CD4-positive, alpha-beta T cell treated with Interleukin-10 for 1 hour (primary cell): ENCODE measurements at places on chromosomes 1 and 21.

DNA sequence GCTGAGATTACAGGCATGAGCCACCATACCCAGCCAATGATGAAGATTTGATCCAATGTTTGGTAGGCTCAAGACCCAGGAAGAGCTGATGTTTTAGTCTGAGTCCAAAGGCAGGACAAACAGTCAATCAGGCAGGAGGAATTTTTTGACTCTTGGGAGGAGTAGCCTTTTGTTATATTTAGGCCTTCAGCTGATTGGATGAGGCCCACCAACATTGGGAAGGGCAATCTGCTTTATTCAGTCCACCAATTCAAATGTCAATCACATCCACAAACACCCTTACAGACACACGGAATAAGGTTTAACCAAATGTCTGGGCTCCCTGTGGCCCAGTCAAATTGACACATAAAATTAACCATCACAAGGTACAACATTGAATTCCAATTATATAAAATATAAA, 61.9 kb upstream of the COX20 start:
- DNase-seq = no peak

DNA sequence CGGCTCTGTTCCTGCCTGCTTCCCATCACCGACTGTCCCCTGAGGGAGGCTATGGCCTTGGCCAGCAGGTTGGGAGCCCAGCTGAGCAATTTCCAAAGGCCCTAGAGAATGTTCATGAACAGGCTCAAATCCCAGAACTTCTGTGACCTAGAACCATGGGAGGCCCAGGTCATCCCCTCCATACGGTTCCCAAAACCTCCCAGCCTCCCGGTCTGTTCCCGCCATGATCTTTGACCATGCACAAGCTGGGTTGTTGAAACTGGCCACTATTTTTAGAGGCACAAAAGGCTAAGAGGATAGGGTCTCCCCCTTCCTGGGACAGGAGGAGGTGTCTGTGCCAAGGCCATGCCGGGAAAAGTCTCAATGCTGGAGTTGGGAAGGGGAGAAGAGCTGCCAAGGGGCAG, 27.5 kb downstream of the EPHA2 start:
- DNase-seq = no peak

DNA sequence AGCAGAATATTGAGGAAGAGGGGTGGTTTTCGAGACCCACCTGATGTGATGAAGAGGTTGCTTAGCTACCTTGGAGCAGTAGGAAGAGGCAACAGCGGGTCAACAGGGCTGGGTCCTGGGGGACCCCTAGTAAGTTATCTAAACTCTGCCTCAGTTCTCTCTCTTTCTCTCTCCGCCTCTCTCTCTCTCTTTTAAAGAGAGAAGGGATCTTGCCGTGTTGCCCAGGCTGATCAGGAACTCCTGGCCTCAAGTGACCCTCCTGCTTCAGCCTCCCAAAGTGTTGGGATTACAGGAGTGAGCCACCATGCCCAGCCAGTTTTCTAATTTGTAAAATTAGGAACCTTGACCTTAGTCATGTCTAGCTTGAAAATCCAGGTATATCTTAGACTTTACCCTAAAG, 77.9 kb downstream of the C1orf21 start:
- no peak for DNase-seq

- no peak for DNase-seq
Observed at GRCh38 chr1:222543817-222544216, 4.1 kb downstream of the HHIPL2 start.

- peak; percentile 15 for DNase-seq
Observed at GRCh38 chr1:179083533-179083932, 1.7 kb downstream of the TOR3A start.

GRCh38 chr1:217026531-217026930, 303.3 kb upstream of the ESRRG start:
- no peak for DNase-seq

GRCh38 chr1:97610748-97611147, 310.1 kb downstream of the DPYD start:
- no peak for DNase-seq

- DNase-seq = no peak
Observed at GRCh38 chr1:86922445-86922844, 8.0 kb downstream of the HS2ST1 start.

DNA sequence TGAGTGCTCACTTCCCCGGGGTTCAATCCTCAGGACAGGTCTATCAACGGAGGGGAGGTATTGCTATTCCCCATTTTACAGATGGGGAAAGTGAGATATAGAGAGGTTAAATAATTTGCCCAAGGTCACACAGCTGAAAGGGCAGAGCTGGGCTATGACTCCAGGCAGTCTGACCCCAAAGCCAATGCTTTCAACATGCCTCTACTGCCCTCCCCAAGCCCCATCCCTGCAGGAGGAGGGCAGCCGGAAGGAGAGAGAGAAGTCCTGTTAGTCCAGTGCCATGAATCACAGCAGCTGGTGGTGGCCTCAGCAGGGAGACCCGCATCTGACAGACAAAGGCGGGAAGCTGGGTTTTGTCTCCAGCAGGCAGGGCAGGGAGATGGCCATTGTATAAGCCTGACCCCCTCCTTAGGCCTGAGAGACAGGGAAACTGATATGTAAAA, 20.0 kb upstream of the CLIC4 start:
- no peak for DNase-seq

DNA sequence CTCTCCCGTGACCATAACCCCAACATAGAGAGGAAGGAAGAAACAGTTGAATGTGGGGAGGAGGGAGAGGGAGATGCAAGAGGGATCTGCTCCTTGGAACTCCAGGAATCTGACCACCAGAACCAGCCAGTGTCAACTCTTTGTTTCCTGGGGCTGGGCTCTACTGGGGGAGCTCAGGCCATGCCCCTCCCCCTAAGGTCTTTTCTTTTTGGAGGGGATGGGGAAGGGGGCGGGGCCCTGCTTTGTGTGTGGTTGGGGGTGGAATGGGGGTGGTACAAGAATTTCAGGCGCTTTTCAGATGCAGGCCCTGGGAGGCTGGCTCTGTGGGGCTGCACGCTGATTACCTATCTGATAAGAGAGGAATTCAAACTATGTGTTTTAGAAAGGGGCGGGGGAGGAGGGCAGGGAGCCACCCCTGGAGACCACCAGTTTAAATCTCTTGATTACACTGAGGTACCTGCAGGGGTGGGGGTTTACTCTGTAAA, 8.3 kb downstream of the LIN28A start:
- no peak for DNase-seq

GRCh38 chr21:18722193-18722592, 318.6 kb upstream of the TMPRSS15 start:
- DNase-seq = no peak

DNA sequence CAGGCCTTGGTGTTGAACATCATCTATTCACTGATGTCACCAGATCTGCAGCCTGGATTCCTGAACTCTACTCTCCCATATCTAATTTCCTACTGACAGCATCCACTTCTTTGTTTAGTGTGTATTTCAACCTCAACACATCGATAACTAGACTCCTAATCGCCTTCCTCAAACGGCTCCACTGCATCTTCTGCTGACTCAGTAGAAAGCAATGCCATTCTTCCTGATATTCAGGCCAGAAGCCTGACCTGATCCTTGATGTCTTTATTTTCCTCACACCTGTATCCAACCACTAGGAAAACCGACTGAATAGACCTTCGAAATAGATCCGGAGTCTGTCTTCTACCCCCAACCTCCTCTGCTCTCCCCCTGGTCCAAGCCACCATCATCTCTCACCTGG, 466.9 kb downstream of the PCP4 start:
- DNase-seq = no peak

- no peak for DNase-seq
Observed at GRCh38 chr21:42049578-42050430, 21.3 kb upstream of the UMODL1 start.

DNA sequence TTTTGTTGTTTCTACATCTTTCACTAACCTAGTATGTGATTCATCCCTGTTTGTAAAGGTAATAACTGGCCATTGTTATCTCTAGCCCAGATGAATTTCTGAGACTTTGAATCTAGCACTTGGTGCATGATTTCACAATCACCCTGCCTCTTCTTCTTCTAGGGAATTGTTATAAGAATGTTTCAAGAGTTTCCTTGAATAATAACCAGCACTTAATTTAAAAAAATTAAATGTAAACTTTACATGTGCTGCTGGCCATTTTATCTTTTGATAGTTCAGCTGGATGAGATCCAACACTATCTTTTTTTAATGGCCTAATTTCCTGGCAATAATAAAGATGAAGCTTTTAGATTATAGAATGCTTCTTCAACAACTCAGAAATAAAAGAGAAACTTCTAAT, 31.8 kb downstream of the UBE2U start:
- no peak for DNase-seq

GRCh38 chr1:245807954-245808719, 653.4 kb downstream of the KIF26B start:
- DNase-seq = peak; percentile 2

DNA sequence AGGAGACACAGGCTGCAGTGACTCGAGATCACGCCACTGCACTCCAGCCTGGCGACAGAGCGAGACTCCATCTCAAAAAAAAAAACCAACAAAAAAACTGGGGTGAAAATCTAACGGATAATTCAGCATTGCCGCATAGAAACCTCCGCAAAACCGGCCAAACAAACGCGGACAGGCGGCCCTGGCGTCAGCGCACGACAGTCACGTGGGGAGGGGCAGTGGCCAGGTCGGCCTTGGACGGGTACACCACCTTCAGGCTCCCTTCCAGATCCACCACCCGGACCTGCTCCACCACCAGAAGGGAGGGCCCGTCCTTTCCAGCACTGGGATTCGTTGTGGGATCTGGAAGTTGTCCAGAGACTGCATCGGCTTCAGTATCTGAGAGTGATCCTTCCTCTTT, 8.4 kb downstream of the SMIM1 start:
- DNase-seq = no peak

DNA sequence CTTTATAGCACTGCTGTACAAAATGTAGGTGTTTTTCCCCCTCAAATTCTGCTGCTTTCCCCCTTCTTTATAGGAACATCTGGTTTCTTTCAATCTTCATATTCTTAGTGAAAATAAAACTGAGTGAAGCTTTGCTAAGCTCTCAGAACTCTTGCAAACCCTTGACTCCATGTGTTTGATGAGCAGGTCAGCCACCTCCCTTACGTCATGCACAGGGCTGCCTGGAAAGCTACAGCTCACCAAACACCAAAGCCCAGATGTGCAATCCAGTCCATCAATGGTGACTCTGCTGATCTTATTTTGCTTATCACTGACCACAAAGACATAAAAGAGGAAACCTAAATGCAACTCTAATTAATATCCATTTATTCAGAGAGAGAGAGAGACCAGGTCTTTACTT, 5.5 kb downstream of the CACNA1E start:
- DNase-seq = no peak

- DNase-seq = no peak
Observed at GRCh38 chr1:207418351-207418750, 35.8 kb upstream of the CR2 start.

- peak; percentile 61 for DNase-seq
Observed at GRCh38 chr1:110011527-110012041, 22.8 kb upstream of the STRIP1 start.

DNA sequence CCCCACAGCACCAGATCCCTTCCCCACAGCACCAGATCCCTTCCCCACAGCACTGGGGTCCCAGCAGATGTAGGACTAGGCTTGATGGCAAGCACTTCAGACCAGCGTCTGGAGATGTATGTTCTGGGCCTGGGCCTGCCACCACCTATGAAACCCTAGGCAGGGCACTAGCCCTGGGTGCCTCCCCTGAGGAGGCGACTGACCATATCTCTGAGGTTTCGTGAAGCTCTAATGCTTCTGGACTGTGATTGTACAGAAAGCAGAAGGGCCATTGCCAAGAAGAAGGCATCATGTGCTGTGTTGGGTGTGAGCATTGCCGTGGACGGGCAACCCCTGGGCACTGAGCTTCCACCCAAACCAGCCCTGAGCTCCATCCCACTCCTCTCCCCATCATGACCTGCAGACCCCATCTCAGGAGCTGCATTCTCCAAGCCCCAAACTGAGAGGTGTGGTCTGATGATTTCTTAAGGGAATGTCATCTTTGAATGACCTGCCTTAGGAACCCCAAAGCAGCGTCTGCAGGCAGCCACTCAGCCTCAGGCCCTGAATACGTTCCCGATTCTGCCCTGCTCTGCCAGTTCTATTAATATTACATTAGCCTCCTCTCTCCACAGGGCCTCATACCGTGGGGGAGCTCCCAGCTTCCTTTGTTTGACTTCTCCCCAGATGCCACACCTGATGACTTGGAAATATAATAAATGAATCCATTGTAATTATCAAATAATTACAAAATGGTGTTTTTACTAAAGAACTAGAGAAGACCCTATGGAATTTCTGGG, 163.4 kb downstream of the TRIM33 start:
- no peak for DNase-seq

DNA sequence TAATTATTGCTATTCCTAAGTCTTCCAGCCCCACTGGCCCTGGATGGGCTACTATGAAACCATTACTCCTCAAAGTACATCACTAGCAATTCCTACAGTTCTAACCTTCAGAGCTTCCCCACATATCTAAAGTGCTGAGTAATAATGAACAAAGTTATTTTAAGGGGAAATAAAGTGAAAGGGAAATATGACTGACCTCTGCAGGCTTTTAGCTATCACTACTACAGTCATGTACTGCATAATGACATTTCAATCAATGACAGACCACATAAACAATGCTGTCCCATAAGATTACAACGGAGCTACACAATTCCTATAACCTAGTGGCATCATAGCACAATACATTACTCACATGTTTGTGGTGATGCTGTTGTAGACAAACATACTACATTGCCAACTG, 32.5 kb upstream of the ASPM start:
- no peak for DNase-seq

DNA sequence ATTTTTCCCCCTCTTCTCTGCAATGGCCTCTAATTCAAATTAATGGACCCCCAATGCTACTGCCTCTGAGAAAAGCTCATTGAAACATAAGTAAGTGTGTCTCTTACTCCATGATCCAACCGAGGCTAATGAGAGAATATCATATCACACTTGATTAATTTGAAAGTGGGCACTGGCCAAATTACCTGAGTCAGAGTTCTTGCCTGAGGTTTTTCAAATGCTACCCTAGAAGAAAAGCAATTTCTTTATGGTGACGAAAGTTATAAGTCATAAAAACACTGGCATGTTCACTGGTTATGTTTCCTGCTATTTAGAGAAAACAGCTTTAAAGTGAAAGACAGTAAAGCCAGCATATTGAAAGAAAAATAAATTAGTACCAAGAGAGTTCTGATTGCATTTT, 368.8 kb upstream of the TMPRSS15 start:
- DNase-seq = no peak

DNA sequence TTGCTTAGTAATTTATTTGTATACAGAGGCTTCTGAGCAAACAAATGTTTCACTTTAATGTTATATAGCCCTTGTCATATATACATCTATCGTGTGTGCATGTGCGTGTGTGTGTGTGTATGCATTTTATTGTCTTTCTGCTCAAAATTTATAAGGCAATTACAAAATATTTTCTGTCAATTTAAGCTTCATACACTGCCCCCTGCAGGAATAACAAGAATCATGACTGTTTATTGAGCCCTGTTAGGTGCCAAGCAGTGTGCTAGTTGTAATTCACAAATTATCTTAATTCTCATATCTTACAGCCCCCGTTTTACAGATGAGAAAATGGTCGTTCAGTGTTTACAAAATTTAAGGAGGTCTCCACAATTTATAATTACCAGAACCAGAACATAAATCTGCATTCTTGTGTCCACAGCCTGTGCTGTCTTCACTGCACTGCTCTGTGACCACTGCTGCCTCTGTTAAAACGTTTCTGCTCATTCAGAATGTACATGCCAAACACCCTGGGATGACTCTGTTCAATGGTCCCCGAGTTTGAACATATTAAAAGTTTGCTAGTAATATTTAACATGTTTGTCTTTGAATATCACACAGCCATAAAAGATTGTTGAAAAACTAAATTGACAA, 181.3 kb downstream of the ATP6V1G3 start:
- DNase-seq = peak; percentile 37

GRCh38 chr21:35855484-35855883, 204.8 kb downstream of the SETD4 start:
- DNase-seq = no peak
